ENCODE measurements at places on chromosomes 12 and 14. TPM values are rescaled to one million over a fixed set of nuclear protein-coding genes. Genes with fewer than 3 reads are reported as not detected.

- H3K4me1 ChIP-seq, result peaks cover 22% of the 10 kb centered on the region
- H3K27ac ChIP-seq, result peak overlapping the region; percentile 98
- peak overlapping the region; percentile 79 for H3K4me3 ChIP-seq
- H3K36me3 ChIP-seq, result peaks cover 13% of the 10 kb centered on the region
- peak; percentile 94 for DNase-seq
- H3K27me3 ChIP-seq, result no peaks in the 10 kb centered on the region
These were observed 438 bp downstream of the DDX54 start for GRCh38 chr12:113184900-113185179.

Gene CCDC196
- not detected for total RNA-seq

DNA sequence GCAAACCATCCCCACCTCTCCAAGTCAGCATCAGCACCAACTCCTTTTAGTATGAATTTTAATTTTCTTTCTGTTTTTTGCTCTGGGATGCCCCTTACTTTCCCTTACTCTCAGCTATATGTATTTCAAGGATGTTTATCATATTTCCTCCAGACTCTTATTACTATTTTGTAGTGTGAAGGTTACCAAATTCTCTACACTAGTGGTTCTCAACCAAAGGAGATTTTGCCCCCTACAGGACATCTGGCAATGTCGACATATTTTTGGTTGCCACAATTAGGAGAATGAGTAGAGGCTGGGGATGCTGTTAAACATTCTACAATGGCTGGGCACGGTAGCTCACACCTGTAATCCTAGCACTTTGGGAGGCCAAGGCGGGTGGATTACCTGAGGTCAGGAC is 29.1 kb upstream of the SOS2 start:
- no peak overlapping the region for H3K27ac ChIP-seq
- no peaks in the 10 kb centered on the region for H3K4me1 ChIP-seq
- no peak for DNase-seq
- no peak overlapping the region for H3K4me3 ChIP-seq
- no peaks in the 10 kb centered on the region for H3K27me3 ChIP-seq
- no peaks in the 10 kb centered on the region for H3K36me3 ChIP-seq

- H3K27me3 ChIP-seq, result no peaks in the 10 kb centered on the region
- H3K27ac ChIP-seq, result no peak overlapping the region
- no peaks in the 10 kb centered on the region for H3K36me3 ChIP-seq
- DNase-seq, result no peak
- H3K4me1 ChIP-seq, result peaks cover 27% of the 10 kb centered on the region
- H3K4me3 ChIP-seq, result no peak overlapping the region
These were observed 8.8 kb downstream of the NID2 start for GRCh38 chr14:52060080-52060479.

DNA sequence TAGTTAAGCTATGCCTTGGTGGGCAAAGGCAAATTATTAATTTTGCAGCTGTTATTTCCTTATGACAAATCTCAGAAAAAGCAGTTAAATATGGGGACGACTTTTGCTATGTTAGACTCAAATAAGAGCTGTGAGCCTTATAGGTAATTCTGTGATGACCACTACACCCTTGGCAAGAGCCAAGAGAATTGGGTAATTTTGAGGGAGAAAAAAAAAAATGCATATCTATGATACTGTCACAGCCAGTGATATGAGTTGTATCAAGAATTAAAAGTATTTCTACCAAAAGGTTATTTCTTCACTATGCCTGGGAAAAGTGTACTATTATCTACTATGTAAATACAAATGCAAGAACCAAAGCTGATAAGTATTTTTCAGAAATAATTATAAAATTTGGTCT is 43.9 kb downstream of the SCAF11 start:
- no peaks in the 10 kb centered on the region for H3K4me1 ChIP-seq
- H3K27me3 ChIP-seq, result no peaks in the 10 kb centered on the region
- H3K36me3 ChIP-seq, result peaks cover 74% of the 10 kb centered on the region
- no peak overlapping the region for H3K4me3 ChIP-seq

Gene PNN
- total RNA-seq, result 39.9 TPM

GRCh38 chr14:81120501-81120900 is 100.3 kb downstream of the GTF2A1 start:
- no peaks in the 10 kb centered on the region for H3K27me3 ChIP-seq
- DNase-seq, result no peak
- H3K4me3 ChIP-seq, result no peak overlapping the region

Gene RBP5
- total RNA-seq, result 7.1 TPM

Gene C12orf54
- total RNA-seq, result not detected

DNA sequence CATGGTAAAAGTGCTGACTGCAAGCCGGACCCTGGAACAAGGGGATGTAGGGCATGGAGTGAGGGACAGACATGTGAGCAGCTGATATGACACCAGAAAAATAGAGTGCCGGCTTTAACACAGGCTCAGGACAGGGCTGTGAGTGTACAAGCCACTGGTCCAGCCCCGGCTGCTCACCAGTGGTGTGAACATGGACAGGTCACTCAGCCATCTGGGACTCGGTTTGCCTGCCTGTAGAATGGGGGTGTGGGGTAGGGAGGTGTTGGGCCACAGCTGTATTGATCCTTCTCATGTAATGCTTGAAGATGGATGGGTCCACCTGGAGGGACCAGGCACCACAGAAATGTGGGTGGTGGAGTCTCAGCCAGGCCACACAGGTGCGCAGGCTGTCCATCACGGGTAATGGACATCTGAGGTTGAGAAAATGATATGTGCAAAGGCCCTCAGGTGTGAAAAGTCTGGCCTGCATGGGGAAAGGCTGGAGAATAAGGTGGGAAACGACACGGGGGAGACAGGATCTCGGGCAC is 10.6 kb upstream of the KRT74 start:
- no peaks in the 10 kb centered on the region for H3K4me1 ChIP-seq
- no peaks in the 10 kb centered on the region for H3K27me3 ChIP-seq
- no peaks in the 10 kb centered on the region for H3K36me3 ChIP-seq
- H3K27ac ChIP-seq, result no peak overlapping the region
- peak; percentile 47 for DNase-seq

DNA sequence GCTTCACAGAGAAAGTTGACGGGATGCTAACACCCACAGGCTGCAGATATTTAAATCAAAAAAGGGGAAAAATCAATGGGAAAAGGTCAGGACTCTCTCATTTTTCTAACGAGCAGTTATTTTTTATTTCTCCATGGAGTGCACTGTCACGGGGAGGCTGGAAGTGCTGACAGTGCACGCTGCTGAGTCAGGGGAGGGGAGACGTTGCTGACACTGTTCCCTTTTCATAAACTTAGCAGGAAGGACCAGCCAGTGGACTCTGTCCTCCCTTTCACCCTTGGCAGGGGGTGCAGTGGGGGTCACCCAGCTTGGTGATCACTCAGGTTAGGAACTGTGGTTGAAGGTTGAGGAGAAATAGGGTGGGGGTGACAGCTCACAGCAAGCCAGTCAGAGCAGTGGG is 65.6 kb upstream of the FUT8 start:
- no peaks in the 10 kb centered on the region for H3K27me3 ChIP-seq
- H3K27ac ChIP-seq, result no peak overlapping the region
- H3K36me3 ChIP-seq, result no peaks in the 10 kb centered on the region
- no peak for DNase-seq
- H3K4me3 ChIP-seq, result no peak overlapping the region

DNA sequence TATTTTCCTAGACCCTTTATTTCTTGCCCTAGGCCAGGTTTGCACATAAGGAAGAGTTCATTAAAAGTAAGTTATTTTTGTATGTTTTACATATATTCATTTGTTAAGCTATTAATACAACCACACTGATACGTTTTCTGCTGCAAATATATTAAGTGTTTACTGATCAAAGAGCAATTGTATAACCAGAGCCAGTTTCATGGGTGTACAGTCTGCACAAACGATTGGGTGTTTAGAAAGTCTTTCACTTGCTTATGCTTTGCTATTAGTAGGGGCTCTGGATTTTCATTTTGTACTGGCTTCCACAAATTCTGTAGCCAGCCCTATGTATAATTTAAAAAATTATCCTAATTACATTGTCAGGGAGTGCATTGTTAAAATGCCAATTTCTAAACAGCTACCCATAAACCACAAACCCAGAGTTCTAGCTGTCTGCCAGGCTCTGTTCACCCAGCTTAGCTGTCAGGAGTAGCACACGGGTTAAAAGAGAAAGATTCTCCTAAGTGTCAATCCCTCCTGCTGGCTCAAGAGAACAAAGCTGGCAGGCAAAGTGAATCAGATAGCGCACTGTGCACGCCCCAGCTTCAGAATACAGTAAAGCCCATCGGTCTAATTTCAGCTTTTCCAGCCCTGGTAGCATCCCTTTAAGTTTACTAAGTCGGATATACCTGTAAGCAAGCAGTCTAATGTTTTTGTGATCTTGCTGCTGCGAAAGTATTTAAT is 151.0 kb upstream of the LMO3 start:
- H3K36me3 ChIP-seq, result no peaks in the 10 kb centered on the region
- no peak for DNase-seq
- H3K4me1 ChIP-seq, result no peaks in the 10 kb centered on the region

DNA sequence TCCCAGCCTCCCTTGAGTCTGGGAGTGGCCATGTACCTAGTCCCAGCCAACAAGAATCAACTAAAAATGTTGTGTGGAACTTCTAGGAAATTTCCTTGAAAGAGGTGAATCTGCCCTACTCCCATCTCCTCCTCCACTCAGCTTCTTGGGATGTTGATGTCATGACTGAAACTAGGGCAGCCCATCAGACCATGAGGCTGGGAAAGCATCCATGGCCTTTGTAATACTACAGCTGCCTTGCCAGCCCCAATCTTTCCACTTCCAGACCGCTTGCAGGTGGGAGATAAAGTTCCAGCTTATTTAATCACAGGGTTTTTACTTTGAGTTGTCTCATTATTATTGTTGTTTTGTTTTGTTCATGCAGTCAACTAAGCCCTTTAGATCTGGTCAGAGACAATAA is 170.3 kb upstream of the LMNTD1 start:
- peaks cover 6% of the 10 kb centered on the region for H3K4me1 ChIP-seq
- no peak for DNase-seq
- H3K4me3 ChIP-seq, result no peak overlapping the region
- H3K27ac ChIP-seq, result no peak overlapping the region
- no peaks in the 10 kb centered on the region for H3K36me3 ChIP-seq

DNA sequence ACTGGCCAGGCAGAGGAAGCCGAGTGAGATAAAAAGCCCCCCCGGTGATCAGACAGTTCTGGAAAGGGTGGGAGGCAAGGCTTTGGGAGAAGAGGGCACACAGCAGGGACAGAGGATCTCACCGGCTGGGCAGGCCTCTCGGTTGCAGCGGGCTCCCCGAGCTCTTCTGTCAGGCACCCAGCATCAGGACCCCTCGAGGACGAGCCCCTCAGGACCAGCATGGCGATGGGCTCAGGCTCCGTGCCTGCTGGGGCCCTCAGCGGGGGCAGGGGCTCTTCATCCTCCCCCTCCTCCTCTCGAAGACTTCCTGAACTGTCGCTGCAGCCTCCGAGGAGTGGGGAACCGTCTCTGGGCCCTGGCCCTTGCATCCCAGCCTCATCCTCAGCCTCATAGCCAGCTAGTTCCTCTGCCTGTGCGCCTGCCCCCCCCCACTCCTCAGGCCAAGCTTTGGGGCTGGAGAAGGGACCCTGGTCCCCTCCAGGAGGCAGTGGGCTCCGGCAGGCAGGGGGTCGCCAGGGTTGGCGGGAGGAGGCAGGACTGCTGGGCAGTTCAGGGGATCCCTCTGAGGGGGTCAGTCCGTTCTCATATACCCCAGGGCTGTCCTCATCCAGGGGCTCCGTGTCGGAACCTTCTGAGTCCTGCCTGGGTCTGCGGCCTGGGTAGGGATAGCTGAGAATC is 3.4 kb upstream of the AP1G2 start:
- peaks cover 27% of the 10 kb centered on the region for H3K4me1 ChIP-seq
- peaks cover 13% of the 10 kb centered on the region for H3K27me3 ChIP-seq
- no peak overlapping the region for H3K4me3 ChIP-seq
- no peak overlapping the region for H3K27ac ChIP-seq
- H3K36me3 ChIP-seq, result no peaks in the 10 kb centered on the region
- peak; percentile 57 for DNase-seq

- DNase-seq, result no peak
- H3K27me3 ChIP-seq, result no peaks in the 10 kb centered on the region
- H3K4me3 ChIP-seq, result peak overlapping the region; percentile 6
- H3K4me1 ChIP-seq, result peaks cover 11% of the 10 kb centered on the region
- no peaks in the 10 kb centered on the region for H3K36me3 ChIP-seq
These were observed 105.0 kb downstream of the ETNK1 start for GRCh38 chr12:22729957-22730443.

Gene DNAAF2
- total RNA-seq, result 5.6 TPM

Gene NPFF
- not detected for total RNA-seq

DNA sequence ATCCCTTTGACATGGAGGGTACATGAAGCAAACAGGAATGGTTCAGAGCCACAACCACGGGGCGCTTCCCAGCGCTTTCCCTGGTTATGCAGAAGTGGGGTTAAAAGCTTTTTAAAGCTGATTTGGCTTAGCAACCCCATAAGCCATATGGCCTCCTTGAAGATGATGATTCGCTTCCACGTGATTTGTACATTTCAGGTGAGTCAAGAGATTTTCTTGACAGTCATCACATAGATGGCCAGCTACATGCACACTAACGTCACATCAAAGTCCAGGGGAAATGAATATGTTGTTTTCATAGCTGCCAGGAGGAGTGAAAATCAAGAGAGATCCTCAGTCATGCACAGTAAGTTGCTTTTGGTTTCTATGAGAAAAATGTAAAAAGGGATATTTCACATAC is 309.7 kb downstream of the TMEM132D start:
- H3K4me3 ChIP-seq, result no peak overlapping the region
- no peaks in the 10 kb centered on the region for H3K27me3 ChIP-seq
- H3K4me1 ChIP-seq, result no peaks in the 10 kb centered on the region
- no peaks in the 10 kb centered on the region for H3K36me3 ChIP-seq

- H3K4me1 ChIP-seq, result no peaks in the 10 kb centered on the region
- no peak overlapping the region for H3K4me3 ChIP-seq
- DNase-seq, result no peak
- no peaks in the 10 kb centered on the region for H3K36me3 ChIP-seq
- H3K27me3 ChIP-seq, result no peaks in the 10 kb centered on the region
These were observed 41.1 kb downstream of the BMP4 start for GRCh38 chr14:53915364-53916014.

DNA sequence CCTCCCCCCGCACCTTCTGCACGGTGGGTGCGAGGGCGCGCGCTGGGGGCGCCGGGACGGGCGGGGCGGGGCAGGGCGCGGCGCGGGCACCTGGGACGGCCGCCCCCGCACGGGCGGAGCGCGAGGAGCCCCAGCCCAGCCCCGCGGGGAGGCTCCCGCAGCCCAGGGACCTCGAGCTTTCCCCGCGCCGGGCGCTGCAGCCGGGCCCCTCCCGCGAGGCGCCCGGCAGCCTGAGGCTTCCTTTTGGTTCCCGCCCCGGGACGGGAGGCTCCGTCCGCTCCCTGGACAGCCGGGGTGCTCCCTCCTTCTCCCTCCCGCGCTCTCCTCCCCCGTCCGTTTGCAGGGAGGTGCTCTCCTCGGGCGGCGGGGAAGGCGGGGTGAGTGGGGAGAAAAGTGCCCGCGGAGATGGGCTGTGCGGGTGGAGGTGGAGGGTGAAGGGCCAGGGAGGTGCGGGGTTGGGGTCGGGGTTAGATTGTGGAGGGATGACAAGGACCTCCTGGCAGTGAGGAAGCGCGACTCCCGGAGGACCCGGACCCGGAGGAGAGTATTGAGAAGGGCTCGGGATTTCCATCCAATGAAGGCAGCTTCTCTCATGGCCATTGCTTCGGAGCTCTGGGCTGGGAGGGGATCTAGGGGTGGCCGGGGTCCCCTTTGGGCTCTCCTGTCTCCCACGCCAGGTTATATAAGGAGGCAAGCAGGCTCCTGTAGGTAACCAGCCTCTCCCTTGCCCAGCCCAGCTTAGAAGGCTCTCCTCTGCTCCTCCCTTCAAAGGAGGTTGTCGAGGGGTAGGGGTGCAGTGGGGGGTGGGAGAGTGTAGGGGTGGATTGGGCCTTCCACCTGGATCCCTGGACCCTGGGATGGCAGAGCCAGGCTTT is 645 bp downstream of the JDP2 start:
- peak overlapping the region; percentile 70 for H3K4me3 ChIP-seq
- peak overlapping the region; percentile 78 for H3K27ac ChIP-seq
- peaks cover 43% of the 10 kb centered on the region for H3K4me1 ChIP-seq
- DNase-seq, result peak; percentile 83
- H3K27me3 ChIP-seq, result no peaks in the 10 kb centered on the region
